Activated naive CD4-positive, alpha-beta T cell treated with anti-CD3 and anti-CD28 coated beads for 36 hours (primary cell): ENCODE measurements at places on chromosomes 16 and 17. TPM values are rescaled to one million over a fixed set of nuclear protein-coding genes. Genes with fewer than 3 reads are reported as not detected.

TBC1D28 gene
- not detected for total RNA-seq

MAFG gene
- 13.5 TPM for total RNA-seq

KRT32 gene
- not detected for total RNA-seq

GRCh38 chr16:66840883-66841282, 3.3 kb upstream of the CA7 start:
- no peak for DNase-seq

- DNase-seq: no peak
Measured at GRCh38 chr17:56966338-56966737, 5.5 kb upstream of the COIL start.

DNA sequence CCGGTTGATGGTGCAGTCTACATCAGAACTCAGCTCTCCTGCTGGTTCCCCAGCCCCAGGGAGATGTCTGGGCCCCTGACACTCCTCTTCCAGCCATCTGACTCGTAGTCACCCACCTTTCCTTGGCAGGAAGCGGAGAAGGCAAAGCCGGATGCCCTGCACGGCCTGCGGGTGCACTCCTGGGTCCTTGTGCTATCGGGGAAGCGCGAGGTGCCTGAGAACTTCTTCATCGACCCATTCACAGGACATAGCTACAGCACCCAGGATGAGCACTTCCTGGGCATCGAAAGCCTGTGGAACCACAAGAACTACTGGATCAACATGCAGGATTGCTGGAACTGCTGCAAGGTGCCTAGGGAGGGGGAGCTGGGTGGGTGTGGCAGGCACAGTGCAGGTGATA, 12.7 kb downstream of the DRC7 start:
- no peak for DNase-seq

TMEM106A gene
- 7.1 TPM for total RNA-seq

- DNase-seq: no peak
Measured at GRCh38 chr17:10585529-10585928, 36.1 kb upstream of the MYH2 start.

GRCh38 chr17:82603981-82604448, 44.2 kb downstream of the WDR45B start:
- peak; percentile 53 for DNase-seq

CDH13 gene
- total RNA-seq: not detected

DNA sequence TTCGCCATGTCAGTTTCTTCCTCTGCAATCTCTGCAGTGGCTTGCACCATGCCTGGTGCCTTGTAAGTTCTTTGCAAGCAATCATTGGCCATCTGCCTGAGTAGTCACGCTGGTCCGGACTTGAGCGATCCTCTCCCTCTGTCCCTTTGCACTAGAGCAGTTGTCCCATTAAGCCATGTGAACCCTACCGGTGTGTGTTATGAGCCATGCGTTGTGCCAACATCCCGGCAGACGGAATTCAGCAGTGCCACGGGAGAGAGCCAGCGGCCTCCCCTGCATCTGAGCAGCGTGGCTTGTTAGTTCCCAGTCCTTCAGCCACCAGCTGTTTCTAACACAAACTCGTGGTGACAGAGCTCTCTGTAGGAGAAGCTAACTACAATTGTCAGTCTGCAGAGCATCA, 275.1 kb upstream of the HSBP1 start:
- no peak for DNase-seq

DNA sequence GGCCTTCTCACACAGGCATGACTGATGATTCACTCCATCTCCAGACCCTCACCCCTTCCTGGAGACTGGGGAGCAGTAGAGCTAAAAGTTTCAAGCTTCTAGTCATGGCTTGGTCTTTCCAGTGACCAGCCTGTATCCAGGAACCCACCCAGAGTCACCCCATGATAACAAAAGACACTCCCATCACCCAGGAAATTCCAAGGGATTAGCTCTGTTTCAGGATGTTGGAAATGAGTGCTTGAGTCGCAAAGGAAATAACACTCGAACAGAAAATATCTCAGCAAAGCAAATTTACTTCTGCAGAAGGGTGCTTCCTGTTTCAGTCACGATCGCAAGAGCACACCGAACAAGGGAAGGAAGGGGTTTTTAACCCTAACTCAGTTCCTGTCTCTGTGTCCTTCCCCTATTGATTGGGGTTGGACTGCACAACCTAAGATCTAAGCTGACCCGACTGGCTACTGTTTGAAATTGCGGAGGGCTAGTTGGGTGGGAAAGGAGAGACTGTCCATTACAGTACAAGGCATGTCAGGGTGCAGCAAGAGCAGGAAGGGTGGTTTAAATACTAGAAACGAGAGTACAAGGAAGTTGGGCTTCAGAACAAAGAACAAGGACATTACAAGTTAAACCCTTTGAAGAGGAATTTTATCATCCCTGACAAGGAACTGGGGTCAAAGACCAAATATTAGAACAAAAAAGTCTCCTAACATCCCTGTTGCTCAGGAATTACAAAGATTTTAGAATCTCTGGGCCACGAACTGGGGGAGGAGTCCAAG, 224.4 kb upstream of the CACNG5 start:
- DNase-seq: no peak

- DNase-seq: no peak
Measured at GRCh38 chr17:37413875-37414519, 7.3 kb downstream of the TADA2A start.

DNA sequence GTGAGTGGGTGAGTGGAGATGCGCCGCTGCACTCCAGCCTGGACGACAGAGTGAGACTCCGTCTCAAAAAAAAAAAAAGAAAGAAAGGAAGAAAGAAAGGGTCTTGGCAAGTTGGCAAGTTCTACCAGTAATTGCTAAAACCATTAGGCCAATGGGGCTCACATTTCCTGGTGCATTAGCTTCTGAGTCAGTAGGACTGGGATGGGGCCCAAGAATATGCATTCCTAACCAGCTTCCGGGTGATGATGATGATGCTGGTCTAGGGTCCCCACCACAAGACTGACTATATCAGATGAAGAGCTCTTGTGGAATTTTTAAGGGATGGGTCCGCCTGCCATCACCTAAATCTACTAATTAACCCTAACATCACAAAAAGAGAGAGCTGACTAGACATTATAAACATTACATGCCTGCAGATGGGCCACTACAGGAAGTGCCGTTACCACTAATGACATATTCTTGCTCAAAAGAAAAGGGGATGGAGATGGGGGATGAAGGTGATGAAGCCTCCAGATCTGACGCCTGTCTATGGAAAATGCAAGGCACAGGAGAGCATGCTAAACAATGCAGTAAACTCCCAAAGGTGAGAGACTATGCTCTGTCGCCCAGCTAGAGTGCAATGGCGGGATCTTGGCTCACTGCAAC, 13.1 kb downstream of the MYH11 start:
- no peak for DNase-seq

DNA sequence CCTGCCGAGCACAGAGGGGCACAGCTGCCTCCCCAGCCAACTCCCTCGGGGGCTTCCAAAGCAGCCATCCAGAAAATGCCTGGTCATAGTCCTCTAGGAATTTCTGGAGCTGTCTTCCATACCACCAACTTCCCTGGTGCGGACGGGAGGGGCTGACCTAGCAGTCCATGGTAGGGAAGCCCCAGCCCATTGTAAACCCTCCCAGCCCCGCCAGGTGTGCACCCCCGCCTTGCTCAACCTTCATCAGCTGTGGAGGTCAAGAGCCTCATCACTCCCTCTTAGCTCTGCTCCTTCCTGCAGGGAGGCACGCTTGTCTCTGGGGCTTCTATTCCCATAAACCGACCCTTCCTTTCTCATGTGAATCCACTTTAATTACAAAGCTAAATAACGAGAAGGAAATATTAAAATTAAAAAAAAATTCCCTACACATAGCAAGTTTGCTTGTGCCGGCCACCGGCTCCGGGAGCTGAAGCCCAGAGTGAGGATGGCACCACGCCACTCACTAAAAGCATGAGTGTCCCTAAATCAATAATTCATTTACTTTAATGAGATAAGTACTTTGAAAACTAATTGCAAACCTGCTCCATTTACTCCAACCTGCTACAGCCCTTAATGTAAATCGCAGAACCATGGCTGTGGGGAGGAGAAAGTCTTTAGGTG, 181.4 kb downstream of the ENGASE start:
- DNase-seq: no peak
